Ovary (tissue), 10 donors: ENCODE measurements at places on chromosomes 2 and 18. TPM values are rescaled to one million over a fixed set of nuclear protein-coding genes. Genes with fewer than 3 reads are reported as not detected.
A peak's percentile ranks its signal among the peaks of the same experiment; 100 is the strongest.

DNA sequence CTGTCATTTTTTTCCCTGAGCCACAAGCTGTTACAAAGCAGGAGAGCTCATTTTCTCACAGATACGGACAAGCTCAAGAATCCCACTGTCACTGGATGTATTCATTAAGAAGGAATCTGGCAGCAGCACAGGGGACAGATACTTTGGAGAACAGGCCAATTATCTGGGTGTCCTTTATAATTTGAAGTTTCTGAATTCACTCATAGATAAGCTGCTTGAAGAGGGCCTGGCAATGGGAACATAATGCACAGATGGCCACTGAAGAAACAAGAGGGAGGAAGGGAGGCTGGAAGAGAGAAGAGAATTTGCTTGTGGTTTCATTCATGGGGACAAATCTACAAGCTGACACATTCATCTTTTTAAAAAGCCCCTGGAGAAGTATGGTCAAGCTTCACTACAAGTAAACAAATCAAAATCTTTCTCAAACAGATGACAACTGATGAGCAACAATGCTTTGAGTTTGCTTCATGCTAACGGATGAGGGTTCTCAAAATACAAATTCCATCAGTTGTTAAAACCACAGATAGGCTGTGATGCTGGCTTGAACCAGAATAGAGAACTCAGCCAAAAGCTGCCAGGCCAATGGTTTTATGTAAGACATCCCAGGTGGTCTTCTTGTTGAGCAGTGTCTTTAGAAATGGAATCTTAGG lies 11.9 kb downstream of the BCL2 start:
- DNase-seq, result no peak

DNA sequence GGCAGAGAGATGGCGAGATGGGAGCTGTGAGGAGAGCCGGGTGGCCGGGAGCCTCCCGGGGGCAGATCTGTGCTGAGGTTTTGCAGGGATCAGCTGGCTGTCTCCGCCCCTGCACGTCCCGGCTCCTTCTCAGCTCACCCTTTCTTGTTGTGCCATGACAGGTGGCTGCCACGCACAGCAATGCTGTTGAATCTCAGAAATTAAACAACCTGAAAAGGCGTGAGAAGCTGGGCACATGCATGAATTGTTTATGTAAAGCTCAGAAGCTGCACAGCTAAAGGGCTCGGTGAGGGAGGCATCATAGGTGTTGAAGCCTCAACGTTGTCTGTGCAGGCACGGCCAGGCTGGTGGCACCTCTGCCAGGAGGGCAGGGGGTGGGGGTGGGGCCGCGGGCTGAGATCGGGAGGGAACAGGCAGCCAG lies 858 bp upstream of the RTP5 start:
- DNase-seq, result no peak

GRCh38 chr18:23204589-23205235 lies 69.4 kb downstream of the CABLES1 start:
- DNase-seq, result no peak

- no peak for DNase-seq
These were observed 211.6 kb downstream of the MCFD2 start for GRCh38 chr2:46704041-46704440.

DNA sequence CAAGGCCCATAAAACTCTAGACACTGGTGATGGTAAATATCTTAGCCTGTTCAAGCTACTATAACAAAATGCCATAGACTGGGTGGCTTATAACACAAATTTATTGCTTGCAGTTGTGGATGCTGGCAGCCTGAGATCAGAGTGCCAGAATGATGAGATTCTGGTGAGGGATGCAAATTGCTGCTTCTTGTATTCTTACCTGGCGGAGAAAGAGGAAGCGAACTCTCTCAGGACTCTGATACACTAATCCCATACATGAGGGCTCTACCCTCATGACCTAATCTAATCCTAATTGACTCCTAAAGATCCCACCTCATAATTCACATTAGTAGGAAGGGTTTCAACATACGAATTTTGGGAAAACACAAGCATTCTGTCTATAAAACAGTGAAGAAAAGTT lies 4.6 kb upstream of the IER3IP1 start:
- no peak for DNase-seq

- no peak for DNase-seq
These were observed 34.9 kb downstream of the GPD2 start for GRCh38 chr2:156470975-156471583.

GRCh38 chr18:69400976-69401225 lies 213 bp downstream of the DOK6 start:
- DNase-seq, result no peak

- no peak for DNase-seq
These were observed 69.2 kb downstream of the DLGAP1 start for GRCh38 chr18:4385876-4386275.

DNA sequence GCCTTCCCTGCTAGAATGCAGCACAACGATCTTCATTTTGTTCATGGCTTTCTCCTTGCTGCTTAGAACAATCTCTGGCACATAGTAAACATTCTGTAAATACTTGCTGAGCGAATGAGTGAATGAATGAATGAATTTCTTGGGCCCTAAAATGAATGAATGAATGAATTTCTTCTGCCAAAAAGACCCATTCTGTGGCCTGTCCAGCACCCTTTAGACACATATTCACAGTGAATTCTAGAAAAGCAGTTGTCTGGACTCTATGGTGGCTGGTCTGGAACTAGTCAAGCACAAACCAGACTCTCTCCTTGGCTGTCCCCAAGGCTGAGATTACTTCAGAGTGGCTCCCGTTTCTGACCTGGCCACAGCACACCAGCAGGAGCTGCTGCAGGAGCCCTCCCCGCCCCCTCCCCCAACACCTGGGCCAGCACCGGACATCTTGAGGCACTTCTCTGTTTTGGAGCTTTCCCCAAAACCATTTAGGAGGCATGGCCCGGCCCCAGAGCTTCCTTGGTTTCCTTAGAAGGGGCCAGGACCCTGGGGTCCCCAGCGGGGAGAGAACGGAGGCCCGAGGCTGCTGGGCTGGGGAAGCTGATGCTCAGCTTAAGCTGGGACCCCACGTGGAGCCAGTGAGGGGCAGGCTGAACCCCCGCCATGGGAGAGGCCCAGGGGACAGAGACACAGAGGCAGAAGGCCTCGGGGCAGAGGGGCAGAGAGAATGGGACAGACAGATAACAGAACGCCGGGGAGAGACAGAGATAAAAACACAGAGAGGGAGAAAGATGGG lies 159.0 kb downstream of the ZFP36L2 start:
- DNase-seq, result peak; percentile 14

DNA sequence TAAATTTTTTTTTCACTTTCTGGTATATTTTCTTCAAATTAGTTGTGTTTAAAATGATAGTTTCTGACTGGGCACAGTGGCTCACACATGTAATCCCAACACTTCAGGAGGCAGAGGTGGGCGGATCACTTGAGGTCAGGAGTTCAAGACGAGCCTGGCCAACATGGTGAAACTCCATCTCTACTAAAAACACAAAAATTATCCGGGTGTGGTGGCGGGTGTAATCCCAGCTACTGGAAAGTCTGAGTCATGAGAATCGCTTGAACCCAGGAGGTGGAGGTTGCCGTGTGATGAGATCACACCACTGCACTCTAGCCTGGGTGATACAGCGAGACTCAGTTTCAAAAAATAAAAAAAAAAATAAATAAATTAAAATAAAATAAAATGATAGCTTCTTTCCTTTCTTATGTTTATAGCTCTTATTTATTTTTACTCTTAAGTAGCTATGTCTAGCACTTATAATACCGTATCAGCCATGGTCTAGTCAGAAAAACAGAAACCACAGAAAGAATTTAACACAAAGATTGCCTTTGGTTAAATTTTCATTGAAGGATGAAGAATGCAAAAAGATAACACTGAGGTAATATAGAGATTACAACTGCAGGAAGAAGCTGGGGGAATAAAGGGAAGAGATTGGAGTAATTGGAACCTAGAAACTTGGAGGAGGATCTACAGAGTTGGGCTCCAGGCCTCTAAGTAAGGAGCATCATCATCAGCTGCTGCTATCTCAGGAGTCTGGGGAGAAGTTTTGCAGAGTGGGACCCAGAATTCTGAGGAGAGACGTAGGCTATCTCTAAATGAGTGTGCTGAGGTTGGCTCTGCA lies 54.7 kb upstream of the MBOAT2 start:
- no peak for DNase-seq

DNA sequence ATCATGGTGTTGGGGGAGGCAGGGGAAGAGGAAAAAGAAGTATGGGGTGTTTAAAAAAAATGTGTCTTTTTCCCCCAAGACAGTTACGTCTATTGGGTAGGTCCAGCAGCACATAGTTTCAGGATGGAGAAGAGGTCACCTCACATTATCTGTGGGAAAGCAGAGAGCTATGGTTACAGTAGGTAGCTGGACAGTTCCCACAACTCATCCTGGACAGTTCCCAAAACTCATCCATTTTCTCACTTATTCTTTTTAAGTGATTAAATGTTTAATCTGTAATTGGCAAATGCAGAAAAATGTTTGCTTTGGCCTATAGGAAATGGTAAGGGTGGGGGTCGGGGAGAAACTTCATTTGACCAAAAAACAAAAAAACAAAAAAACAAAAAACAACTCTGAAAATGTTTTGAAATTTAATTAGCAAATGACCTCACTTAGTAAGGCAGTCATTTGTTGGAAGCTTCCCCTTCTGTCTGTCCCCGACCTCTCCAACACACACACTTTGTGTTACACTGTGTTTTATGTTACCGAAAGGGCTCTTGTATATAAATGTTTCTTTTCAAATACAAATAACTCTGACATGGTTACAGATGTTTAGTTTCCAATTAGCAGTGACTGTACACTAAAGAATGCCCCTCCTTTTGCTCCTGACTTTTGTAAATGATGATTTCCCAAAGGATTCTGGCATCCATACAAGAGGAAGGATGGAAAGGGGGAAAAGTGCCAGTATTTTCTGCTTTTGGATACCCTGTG lies 173.3 kb upstream of the ZFP36L2 start:
- no peak for DNase-seq

DNA sequence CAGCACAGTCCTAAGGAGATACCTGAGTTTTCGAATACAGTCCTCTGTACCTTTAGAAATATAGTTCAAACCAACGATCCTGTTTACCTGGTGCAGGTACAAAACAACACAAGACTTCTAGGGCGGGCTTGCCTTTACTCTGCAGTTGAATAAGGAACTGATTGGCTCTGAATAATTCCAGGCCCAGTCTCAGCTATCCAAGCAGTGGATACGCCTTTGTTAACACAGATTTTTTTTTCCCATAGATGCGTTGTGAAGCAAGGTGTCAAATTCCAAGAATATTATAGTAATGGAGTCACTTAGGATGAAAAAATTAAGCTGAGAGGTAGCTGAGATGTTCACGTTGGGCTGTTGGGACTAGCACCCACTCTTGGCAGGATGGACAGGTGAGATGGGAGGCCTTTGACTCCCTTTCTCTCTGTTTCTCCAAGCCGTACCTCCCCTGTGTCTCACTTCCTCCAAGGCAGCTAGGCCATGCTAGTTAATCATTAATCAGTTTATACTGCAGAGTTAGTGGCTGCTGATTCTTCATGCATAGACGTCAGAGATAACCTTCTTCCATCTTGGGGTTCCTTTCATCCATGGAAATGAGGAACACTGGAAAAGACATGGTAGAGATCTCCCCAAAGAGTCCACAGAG lies 380.8 kb upstream of the ACVR2A start:
- DNase-seq, result no peak

GRCh38 chr2:23219666-23220065 lies 165.3 kb upstream of the KLHL29 start:
- no peak for DNase-seq

DNA sequence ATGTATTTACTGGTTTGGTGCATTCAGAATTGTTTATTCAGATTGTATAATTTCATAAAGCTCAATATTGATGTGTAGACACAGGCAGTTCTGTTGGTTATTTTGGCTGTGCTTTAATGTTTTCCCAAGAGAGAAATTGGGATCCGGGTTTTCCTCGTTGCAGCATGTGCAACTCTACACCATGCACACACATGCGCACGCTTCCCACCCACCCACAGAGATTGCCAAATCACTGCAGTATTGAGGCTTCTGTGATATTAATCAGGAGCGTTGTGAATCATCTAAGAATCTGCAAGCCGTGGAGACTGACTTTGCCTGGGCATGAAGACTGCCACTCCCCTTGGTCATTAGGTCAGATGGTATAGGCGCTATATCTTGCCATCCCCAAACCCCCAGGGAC lies 571.5 kb downstream of the SLC4A3 start:
- DNase-seq, result no peak

- DNase-seq, result no peak
These were observed 895.1 kb upstream of the CELF4 start for GRCh38 chr18:38460657-38461056.

GRCh38 chr2:215615067-215615802 lies 179.4 kb upstream of the FN1 start:
- no peak for DNase-seq

The PKP4 gene
- total RNA-seq, result 38.1 TPM

The MRO gene
- 1.1 TPM for total RNA-seq

The RTKN gene
- 11.5 TPM for total RNA-seq

The SLC30A3 gene
- total RNA-seq, result not detected

The SLC9A2 gene
- total RNA-seq, result 0.12 TPM

The LYPD6B gene
- 0.72 TPM for total RNA-seq

The GLS gene
- 71.2 TPM for total RNA-seq

The ROCK1 gene
- total RNA-seq, result 43.0 TPM

The GPR17 gene
- not detected for total RNA-seq

The TGFBRAP1 gene
- total RNA-seq, result 15.7 TPM
